ENCODE measurements at places on chromosomes 16 and 17. TPM values are rescaled to one million over a fixed set of nuclear protein-coding genes. Genes with fewer than 3 reads are reported as not detected.

- no peak for DNase-seq
- H3K4me1 ChIP-seq, result no peaks in the 10 kb centered on the region
- H3K36me3 ChIP-seq, result no peaks in the 10 kb centered on the region
These were observed 242.0 kb downstream of the HAPSTR1 start for GRCh38 chr16:9333469-9333868.

TMC6 gene
- total RNA-seq, result 645 TPM

GRCh38 chr17:17846003-17846402, 9.2 kb upstream of the SREBF1 start:
- DNase-seq, result no peak
- no peak overlapping the region for H3K27ac ChIP-seq
- peaks cover 48% of the 10 kb centered on the region for H3K4me1 ChIP-seq
- no peaks in the 10 kb centered on the region for H3K27me3 ChIP-seq

GRCh38 chr16:88804552-88805339, 1.2 kb downstream of the CDT1 start:
- H3K4me1 ChIP-seq, result peaks cover 39% of the 10 kb centered on the region
- H3K27ac ChIP-seq, result no peak overlapping the region
- no peaks in the 10 kb centered on the region for H3K27me3 ChIP-seq
- H3K36me3 ChIP-seq, result peaks cover 17% of the 10 kb centered on the region
- no peak for DNase-seq

- H3K36me3 ChIP-seq, result peaks cover under 1% of the 10 kb centered on the region
- no peak overlapping the region for H3K4me3 ChIP-seq
- DNase-seq, result peak; percentile 60
- H3K27ac ChIP-seq, result no peak overlapping the region
- no peaks in the 10 kb centered on the region for H3K27me3 ChIP-seq
These were observed 150.7 kb downstream of the SOCS1 start for GRCh38 chr16:11105038-11105903.

TNFRSF13B gene
- total RNA-seq, result not detected

DNA sequence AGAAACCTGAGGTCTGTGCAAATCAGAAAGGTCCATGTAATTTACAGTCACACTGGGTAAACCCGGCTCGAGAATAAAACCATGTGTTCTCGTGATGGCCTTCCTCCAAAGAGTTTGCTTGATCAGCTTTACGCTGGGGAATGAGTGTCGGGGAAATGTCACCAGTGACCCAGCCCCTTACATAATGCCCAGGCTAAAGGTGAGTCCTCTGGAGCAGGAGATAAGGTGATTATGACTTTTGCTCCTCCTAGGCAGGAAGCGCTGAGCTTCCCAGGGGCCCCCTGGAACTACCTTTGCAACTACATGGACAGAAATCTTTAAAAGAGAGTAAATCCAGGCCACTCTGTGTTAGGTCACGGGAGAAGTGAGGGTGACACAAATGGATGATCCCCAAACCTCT, 15.7 kb downstream of the SLC6A4 start:
- no peaks in the 10 kb centered on the region for H3K27me3 ChIP-seq
- no peak overlapping the region for H3K27ac ChIP-seq
- H3K4me1 ChIP-seq, result no peaks in the 10 kb centered on the region
- no peak overlapping the region for H3K4me3 ChIP-seq

TNFRSF12A gene
- total RNA-seq, result 1.8 TPM

- no peaks in the 10 kb centered on the region for H3K27me3 ChIP-seq
- H3K27ac ChIP-seq, result peak overlapping the region; percentile 95
- peaks cover 21% of the 10 kb centered on the region for H3K4me1 ChIP-seq
- H3K4me3 ChIP-seq, result peak overlapping the region; percentile 64
- peak; percentile 19 for DNase-seq
These were observed 491 bp downstream of the SLC25A19 start for GRCh38 chr17:75288770-75289114.

DNA sequence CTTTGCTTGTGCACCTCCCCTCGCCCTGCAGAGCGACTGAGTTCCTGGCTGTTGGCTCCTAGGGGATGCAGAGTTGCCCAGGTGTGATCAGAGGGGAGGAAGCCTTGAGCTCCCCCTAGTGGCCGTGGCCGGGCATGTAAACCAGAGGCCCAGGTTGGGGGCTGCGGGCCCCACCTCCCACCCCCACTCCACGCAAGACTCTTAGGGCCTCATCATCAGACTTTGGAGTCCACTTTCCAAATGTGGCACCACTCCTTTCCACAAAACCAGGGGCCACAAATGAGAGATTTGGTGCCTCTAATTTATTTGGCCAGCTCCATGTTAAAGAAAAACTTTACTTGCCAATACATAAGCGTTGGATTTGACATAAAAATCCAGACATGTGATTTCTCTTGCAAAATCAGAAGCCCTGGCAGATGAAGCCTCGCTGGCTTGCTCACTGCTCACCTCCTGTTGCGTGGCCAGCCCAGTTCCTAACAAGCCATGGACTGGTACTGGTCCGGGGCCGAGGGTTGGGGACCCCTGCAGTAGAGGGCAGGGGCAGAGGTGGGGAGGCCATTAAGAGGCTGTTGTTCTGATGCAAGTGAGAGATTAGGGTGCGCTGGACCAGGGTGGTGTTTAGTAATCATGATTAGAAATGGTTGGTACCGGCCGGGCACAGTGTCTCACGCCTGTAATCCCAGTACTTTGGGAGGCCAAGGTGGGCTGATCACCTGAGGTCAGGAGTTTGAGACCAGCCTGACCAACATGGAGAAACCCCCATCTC, 28.7 kb upstream of the GAS7 start:
- H3K27me3 ChIP-seq, result no peaks in the 10 kb centered on the region
- no peaks in the 10 kb centered on the region for H3K36me3 ChIP-seq
- H3K27ac ChIP-seq, result no peak overlapping the region

ZPBP2 gene
- not detected for total RNA-seq

GRCh38 chr16:5062790-5063765, 2.7 kb downstream of the C16orf89 start:
- H3K4me3 ChIP-seq, result no peak overlapping the region
- no peak overlapping the region for H3K27ac ChIP-seq
- no peaks in the 10 kb centered on the region for H3K27me3 ChIP-seq
- DNase-seq, result no peak
- H3K36me3 ChIP-seq, result no peaks in the 10 kb centered on the region

LLGL2 gene
- total RNA-seq, result 31.2 TPM

- H3K36me3 ChIP-seq, result no peaks in the 10 kb centered on the region
- no peaks in the 10 kb centered on the region for H3K27me3 ChIP-seq
- H3K4me1 ChIP-seq, result no peaks in the 10 kb centered on the region
- no peak overlapping the region for H3K4me3 ChIP-seq
- DNase-seq, result peak; percentile 80
These were observed 50.9 kb upstream of the CLEC3A start for GRCh38 chr16:77971306-77972061.

DNA sequence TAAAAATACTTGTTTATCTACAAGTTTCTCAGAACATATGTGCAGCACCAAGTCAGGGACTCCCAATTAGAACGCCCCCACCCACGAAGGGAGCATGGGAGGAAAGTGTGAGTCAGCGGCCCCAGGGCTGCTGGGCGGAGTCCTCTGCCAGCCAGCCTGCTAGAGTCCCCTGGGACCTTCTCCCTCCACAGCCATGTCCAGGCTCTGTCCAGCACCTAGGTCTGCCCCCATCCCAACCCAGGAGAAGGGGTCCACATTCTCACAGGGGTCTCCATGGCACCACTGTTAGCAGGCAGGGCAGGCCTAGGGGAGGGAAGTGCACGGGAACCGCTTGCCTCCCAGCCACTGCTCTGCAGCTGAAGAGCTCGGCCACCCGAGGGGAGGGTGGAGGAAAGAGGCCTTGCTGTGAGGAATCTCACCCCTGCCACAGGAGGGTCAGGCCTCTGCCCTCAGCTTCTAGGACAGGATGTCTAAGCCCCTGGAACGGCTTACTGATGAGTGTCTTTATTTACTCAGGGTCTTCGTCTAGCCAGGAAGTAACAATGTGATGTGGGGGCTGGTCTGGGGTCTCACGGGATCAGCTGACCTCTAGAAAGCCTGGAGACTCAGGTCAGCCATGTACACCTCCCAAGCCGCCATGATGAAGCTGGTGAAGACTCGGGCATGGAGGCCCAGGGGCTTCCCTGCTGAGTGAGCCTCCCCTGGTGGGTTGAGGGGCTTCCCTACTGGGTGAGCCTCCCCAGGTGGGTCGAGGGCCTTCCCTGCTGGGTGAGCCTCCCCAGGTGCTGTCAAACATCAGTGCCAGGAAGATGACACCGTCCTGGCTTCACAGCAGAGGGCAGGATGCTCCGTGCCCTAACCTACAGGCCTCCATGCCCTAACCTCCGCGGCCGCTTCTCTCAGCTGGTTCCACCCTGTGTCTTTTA, 190.3 kb downstream of the RBFOX3 start:
- no peak overlapping the region for H3K27ac ChIP-seq
- DNase-seq, result no peak
- H3K4me1 ChIP-seq, result no peaks in the 10 kb centered on the region

- H3K36me3 ChIP-seq, result no peaks in the 10 kb centered on the region
- no peak overlapping the region for H3K27ac ChIP-seq
- H3K4me1 ChIP-seq, result no peaks in the 10 kb centered on the region
- no peak for DNase-seq
- peaks cover 4% of the 10 kb centered on the region for H3K27me3 ChIP-seq
These were observed 14.4 kb downstream of the FA2H start for GRCh38 chr16:74760007-74760767.

GRCh38 chr16:49969091-49970030, 55.7 kb upstream of the CNEP1R1 start:
- H3K27me3 ChIP-seq, result peaks cover 8% of the 10 kb centered on the region
- H3K4me3 ChIP-seq, result no peak overlapping the region
- no peak for DNase-seq
- no peaks in the 10 kb centered on the region for H3K4me1 ChIP-seq
- no peak overlapping the region for H3K27ac ChIP-seq

DNA sequence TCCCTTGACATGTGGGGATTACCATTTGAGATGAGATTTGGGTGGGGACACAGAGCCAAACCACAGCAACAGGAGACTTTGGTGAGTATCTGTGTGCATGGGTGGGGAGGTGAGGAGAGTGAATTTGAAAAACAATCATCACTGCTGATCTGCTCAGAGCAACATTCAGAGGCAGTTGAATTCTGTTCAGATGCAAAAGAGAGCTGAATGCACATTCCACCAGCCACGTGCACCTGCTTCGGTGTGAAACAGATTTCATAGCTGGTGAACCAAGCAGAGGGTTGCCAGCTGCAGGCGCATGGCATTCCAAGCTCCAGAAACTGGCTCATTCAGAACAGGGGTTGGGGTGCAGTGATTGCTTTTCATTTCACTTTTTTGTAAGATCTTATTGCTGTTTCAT, 233.1 kb upstream of the FOXF1 start:
- H3K27ac ChIP-seq, result no peak overlapping the region
- H3K27me3 ChIP-seq, result peaks cover 10% of the 10 kb centered on the region
- no peak overlapping the region for H3K4me3 ChIP-seq
- no peak for DNase-seq
- no peaks in the 10 kb centered on the region for H3K36me3 ChIP-seq

DNA sequence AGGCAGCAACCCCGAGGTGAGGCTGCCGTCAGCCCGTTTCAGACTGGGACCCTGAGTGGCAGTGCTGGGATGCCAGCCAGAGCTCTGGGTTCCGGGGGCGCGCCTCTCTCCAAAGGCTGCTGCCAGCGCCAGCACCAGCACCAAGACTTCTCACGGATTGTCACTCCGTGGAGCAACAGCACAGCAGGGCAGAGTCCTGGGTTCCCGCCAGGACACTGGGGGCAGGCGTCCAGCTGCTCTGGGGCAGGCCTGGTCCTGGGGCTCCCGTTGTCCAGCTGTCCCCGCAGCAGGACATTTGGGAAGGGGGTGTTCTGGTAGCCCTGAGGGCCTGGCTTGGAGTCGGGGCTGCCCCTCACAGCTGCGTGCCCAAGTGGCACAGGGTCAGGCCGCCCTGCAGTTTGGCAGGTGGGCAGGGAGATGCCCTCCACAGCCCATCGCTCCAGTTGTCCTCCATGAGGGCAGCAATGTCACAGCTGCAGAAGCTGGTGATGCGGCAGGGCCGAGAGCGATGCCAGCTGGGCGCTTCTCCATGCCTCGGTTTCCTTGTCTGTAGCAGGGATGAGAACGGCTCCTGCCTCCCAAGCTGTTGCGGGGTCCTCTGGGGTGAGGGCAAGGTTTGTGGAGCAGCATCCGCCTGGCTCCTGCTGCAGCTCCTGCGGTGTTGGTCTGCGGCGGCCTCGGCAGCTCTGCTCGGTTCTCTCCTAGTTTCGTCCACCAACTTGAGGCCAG, 137.3 kb upstream of the CIBAR2 start:
- H3K27ac ChIP-seq, result no peak overlapping the region
- no peak for DNase-seq
- H3K36me3 ChIP-seq, result no peaks in the 10 kb centered on the region
- peaks cover 8% of the 10 kb centered on the region for H3K4me1 ChIP-seq
- no peak overlapping the region for H3K4me3 ChIP-seq

All from CD4-positive, alpha-beta T cell (primary cell).